Ovary (tissue), 10 donors: ENCODE measurements at places on chromosomes 6 and 20. TPM values are rescaled to one million over a fixed set of nuclear protein-coding genes. Genes with fewer than 3 reads are reported as not detected.
A peak's percentile ranks its signal among the peaks of the same experiment; 100 is the strongest.

GRCh38 chr6:33748841-33749240 is 2.1 kb upstream of the IP6K3 start:
- no peak for DNase-seq

DNA sequence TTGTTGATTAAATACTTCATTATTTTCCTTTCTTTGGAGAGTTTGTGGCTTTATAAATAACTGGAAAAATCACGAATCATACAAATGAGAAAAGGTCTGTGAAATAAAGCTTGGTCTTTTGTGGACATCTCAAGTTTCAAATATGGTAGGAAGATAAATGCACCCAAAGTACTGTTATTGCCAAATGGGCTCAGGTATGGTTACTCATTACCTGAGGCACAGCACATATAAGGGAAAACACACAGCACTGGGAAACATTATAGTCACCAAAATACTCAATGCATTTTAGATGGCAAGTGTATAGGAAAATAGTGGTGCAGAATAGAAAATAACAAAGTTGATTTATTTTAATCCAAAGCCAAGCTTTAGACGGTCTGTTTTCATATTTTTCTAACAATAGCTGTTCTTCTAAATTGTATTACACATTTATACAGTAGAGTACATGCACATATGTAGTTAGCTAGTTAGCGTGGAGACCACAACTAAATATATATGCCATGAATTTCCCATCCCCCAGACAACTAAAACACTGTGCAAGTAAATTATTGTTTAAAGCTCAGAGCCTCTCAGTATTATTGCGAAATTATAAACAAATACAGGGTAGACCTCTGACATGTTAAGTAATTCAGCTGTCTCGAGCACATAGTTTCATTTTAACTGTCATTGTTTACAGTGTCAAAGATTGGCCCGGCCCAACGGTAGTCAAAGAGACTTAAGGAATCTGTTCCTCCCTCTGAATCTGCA is 336.0 kb downstream of the SYNE1 start:
- no peak for DNase-seq

The CPXM1 gene
- 7.3 TPM for total RNA-seq

- no peak for DNase-seq
Observed at GRCh38 chr6:111215131-111215530, 127.8 kb downstream of the SLC16A10 start.

DNA sequence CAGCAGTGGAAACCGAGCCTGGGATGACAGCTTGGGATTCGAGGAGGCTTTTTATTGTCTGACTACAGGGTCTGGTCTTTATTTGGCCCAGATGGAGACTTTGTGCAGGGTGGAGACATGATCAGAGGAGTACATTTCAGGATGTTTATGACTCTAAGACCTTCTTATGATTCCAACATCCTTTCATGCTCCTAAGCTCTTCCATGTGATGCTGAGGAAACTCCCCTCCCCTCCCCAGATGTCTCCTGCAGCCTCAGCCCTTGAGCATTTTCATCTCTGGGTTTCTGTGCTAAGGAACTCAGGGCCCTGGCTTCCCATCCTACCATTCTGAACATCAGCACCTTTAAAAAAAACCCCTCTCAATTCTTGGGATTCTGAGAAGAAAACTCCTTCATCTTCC is 186.6 kb downstream of the SOX4 start:
- no peak for DNase-seq

The CST4 gene
- total RNA-seq, result not detected

The SPATS1 gene
- not detected for total RNA-seq

The C6orf15 gene
- not detected for total RNA-seq

DNA sequence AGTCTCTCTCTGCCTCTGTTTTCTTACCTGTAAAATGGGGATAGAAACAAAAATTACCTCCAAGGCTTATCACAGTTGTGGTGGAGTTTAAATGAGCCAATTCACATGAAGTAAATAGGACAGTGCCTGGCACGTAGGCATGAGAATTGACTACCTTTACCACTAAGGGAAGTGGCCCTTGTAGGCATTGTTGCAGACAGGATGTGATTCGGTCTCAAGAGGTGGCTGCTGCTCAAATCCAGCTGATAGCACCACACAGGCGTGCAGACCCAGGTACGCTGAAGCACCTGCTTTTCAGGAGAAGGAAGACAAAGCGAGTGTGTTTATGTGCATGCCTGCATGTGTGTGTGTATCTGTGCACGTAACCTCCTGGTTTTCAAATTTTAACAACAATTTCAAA is 108.6 kb downstream of the EYA2 start:
- DNase-seq, result no peak

- DNase-seq, result peak; percentile 63
Observed at GRCh38 chr6:21595285-21596144, 2.0 kb downstream of the SOX4 start.

The TCP11 gene
- total RNA-seq, result 0.18 TPM

DNA sequence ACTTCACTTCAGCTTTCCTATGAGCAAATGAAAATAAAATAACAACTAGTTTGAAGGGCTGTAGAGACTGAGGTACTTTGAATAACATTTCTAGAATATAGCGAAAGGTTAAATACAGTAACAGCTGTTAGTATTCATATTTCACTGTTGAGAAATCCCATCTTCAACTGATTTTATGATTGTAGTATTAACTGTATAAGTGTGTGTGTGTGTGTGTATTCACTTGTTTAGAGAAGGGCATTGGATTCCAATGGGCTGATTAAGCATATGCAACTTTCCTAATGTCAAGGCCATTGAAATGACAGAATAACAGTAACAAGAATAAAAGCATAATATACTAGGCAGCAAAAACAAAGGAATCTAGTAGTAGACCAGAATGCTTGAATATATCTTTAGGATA is 957.5 kb upstream of the EPHA7 start:
- DNase-seq, result no peak

DNA sequence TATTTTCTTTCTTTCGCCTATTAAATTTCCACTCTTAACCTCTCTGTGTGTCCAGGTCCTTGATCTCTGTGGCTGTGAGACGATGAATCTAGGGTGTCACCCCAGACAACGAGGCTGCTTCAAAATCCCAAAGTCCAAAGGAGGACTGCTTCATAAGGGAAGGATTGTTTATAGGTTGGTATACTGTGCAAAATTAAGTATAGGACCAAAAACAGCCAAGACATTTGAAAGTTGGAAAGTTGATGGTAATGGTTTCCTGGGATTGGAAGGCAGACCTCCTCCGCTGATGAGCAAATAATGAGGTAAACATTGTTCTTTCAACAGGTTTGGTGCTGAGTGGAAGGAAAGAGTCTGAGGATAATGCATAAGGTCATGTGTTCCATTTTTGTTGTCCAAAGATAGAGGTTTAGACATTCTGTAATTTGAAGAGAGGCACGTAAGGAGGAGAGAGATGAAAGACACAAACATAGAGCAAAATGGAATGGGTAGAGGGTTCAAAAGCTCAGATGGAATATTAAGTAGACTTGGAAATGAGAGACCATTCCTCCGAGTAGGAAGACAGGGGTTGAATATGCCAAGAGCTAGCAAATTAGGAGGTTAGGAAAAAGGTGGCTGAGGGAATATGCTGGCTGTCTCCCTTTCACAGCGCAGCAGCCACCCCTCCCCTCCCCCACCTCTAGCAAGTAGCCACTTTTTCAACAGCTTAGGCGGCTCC is 24.8 kb downstream of the ZNF311 start:
- no peak for DNase-seq
